ENCODE measurements at places on chromosomes 12 and 14.

- no peak for DNase-seq
Measured at GRCh38 chr14:103223818-103224352, 100.6 kb downstream of the TNFAIP2 start.

DNA sequence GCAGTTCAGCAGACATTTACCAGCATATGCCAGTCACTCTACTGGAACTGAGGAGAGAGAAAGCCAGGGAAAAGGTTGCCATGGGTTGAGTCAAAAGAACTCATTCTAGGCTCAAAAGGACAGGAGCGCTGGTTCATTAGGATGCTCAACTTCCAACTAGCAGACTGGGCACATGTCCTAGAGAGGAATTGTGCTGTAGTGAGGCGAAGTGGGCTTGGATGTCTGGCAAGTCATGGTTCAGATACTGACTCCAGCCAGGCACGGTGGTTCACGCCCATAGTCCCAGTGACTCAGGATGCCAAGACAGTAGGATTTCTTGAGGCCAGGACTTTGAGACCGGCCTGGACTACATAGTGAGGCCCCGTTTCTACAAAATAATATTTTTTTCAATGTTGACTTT lies 281.5 kb downstream of the CACNA1C start:
- DNase-seq, result no peak

GRCh38 chr12:120748242-120748641 lies 22.6 kb downstream of the ACADS start:
- no peak for DNase-seq

- DNase-seq, result no peak
Measured at GRCh38 chr12:47303207-47303606, 223.4 kb upstream of the AMIGO2 start.

DNA sequence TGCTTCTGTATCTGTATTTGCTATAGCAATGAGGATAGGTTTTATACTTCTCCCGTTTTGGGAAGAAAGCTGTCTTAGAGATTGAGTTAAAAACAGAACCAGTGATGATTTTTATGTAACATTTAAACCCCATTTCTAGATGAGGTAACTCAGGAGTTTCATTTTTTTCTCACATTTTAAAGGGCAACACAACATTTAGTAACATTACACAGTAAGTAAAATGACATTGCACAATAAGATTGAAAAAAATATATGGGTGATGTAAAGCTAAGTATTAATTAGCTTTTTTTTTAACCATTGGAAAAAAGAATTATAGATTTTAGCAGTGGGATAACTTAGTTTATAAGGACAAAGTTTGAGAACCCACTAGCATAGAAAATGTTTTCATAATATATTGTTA lies 25.2 kb upstream of the SCFD1 start:
- no peak for DNase-seq

GRCh38 chr14:59832653-59833294 lies 37.8 kb downstream of the RTN1 start:
- DNase-seq, result no peak

- DNase-seq, result peak; percentile 43
Measured at GRCh38 chr14:63388766-63389431, 70.2 kb upstream of the GPHB5 start.

- DNase-seq, result peak; percentile 36
Measured at GRCh38 chr12:98856897-98857540, 211.9 kb downstream of the APAF1 start.

DNA sequence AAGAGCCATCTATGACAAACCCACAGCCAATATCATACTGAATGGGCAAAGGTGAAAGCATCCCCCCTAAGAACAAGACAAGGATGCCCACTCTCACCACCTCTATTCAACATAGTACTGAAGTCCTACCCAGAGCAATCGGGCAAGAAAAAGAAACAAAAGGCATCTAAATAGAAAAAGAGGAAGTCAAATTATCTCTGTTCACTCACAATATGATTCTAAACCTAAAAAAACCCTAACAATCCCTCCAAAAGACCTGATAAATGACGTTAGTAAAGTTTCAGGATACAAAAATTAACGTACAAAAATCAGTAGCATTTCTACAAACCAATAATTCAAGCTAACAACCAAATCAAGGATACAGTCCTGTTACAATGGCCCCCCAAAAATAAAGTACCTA lies 26.9 kb downstream of the MDM1 start:
- no peak for DNase-seq

GRCh38 chr14:91146661-91147060 lies 32.8 kb downstream of the DGLUCY start:
- DNase-seq, result no peak

- no peak for DNase-seq
Measured at GRCh38 chr14:64536488-64537245, 3.9 kb upstream of the HSPA2 start.
